NCI-H2081 (cell line): ENCODE measurements at places on chromosomes 5 and 9.

- DNase-seq = no peak
Measured at GRCh38 chr9:115117999-115118878, at the start of gene TNC. TSS of gene TNC (minus strand) at chr9:115118157. CDS start at chr9:115091018, 27,139 bp downstream.

GRCh38 chr9:132991351-132992300 lies 13.1 kb downstream of the GFI1B start:
- no peak for DNase-seq

GRCh38 chr5:168649306-168649705 lies 70.1 kb upstream of the PANK3 start:
- DNase-seq = no peak

DNA sequence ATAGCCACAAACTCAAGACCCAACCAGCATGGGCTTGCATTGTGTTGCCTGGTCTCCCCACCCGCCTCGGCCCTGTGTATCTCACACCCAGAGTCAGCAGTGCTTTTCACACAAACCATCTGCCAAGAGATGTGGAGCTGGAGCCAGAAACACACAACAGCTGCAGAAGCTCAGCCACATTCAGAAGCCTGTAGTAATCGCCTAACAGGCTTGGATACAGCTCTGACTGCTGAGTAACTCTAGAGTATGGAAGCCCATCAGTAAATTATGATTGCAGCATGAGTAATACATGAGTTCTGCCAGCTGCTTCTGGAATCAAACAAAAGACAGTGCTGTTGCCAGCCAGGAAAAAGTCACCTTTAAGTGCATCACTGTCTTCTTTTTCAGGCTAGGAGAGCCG lies 16.0 kb downstream of the TEK start:
- DNase-seq = peak; percentile 73

DNA sequence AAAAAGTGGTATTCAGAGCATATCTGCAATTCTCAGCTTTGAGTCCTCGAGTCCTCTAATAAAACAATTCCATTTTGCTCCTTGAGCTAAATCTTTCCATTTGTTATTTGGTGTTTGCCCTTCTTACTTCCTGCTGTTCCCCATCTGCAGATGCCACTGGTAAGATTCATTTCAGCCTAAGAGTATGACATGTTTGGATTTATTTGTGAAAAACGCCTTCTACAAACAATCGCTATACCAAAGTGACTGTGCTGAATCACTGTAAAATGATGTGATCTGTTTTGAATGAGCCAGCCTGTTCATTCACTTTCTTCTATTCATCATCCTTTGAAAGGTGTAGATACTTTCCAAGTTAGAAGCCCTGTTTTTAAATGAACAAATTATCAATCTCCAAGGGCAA lies 27.7 kb downstream of the KCTD16 start:
- no peak for DNase-seq

DNA sequence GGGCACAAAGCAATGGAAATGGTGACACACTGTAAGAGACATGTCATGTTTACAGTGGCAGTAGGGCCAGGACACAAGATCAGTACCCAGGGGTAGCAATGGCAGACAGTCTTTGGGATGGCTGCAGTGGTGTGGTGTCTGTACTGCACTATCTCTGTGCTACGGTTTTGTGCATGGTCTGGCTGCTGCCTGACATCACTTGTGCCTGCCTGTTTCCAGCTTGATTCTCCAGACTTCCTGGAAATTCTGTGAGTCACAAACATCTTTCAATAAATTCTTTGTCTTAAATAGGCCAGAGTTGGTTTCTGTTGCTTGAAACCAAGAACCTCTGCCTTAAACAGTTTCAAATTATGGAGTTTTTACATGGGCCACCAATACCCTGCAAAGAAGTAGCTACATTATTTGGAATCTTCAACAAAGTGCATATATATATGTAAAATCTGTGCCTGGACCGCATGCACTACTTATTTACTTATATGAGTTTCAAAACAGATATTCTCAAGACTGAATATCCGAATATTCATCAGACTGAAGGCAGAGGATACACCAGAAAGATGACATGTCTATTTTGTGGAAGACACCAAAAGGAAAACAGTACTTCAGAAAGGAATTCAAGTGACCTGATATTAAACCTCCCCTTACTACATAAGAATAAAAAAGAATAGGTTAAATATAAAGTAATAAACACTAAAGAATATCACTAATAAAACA lies 188.1 kb downstream of the RFX3 start:
- no peak for DNase-seq

- DNase-seq = no peak
Measured at GRCh38 chr5:42483472-42484154, 60.4 kb downstream of the GHR start.

DNA sequence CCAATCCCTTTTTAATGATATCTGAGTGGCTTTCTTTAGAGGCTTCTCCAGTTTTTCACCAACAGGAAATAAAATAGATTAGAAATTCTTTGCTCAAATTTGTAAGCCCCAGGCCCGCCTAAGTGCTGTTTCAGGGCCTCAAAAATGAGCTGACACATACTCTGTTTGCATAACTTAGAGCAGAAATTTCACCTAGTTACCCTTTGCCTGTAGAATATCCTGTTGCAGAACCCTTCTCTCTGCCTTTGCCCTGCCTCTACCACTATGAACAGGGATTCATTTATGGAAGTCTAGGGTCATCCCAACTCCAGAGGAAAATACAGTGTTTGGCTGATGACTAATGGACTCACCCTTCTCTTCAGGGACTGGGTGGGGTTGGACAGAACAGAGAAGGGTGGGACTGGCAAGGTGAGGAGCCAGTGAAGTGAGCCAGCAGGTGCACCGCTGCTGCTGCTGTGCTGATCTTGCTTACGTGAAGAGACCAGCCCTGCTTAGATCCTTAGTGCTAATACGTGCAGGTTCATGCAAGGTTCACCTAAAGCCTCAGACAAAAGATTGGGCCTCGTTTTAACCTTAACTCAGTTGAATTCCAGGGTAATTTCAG lies 22.8 kb downstream of the OSTF1 start:
- no peak for DNase-seq

- peak; percentile 5 for DNase-seq
Measured at GRCh38 chr5:138408023-138408422, 30.8 kb upstream of the REEP2 start.

DNA sequence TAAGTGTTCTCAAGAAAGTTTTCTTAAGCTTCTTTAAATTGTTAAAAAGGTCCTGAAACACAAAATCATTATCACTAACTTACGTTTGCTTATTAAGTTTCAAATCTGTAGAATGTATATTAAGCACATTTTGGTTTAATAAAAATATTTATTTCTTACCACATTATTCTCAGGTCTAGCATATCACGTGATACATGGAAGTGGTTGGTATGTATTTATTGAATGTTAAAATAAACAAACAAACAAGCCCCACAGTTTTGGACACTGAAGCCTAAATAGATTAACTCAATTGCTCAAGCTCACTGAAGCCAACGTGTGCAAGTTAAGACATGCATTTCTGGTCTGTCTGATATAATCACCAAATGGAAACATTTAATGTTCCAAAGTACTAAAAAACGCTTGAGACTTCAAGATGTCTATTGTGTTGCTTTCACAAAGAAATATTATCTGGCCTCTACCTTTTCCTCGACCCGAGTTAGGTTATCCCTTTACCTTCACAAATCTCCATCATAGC lies 1136.9 kb downstream of the TAF11L14 start:
- DNase-seq = no peak

DNA sequence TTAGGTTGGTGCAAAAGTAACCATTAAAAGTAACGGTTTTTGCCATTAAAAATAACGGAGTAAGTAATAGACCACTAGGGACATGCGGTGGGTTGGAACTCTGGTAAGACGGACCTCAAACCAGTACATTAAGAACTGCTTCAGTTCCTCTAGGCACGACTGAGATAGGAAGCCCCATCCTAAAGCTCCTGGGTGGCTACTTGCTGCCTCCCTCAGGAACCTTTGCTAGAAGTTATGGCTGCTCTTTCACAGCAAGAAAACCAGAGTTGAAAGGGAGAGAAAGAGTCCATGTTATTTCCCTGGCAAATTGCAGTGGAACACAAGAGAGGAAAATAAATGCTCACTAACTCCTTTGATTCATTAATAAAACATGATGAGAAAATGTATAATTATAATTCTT lies 47.6 kb downstream of the MCTP1 start:
- no peak for DNase-seq

- DNase-seq = no peak
Measured at GRCh38 chr5:100828898-100829356, 74.2 kb downstream of the ST8SIA4 start.

GRCh38 chr9:137136881-137137607 lies 1.9 kb upstream of the GRIN1 start:
- DNase-seq = no peak

DNA sequence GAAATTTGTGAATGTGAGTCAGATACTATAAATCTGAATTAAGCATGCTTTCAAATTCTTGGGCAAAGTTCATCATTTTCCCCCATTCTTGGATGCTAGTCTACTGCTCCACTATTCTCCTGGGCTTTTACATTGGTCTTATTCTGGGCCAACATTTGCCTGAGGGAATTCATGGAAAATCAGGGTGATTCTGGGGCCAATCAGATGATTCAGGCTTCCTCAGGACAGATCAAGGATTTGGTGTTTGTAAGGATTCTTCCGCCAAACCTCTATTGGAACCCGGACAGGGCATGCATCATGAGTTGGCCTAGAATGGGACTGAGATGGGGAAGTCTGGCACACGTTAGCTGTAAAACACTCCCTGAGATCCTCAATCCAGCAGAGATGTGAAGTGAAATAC lies 113.8 kb downstream of the MEF2C start:
- no peak for DNase-seq

- DNase-seq = no peak
Measured at GRCh38 chr5:122844910-122845228, 544 bp upstream of the SNX24 start.

DNA sequence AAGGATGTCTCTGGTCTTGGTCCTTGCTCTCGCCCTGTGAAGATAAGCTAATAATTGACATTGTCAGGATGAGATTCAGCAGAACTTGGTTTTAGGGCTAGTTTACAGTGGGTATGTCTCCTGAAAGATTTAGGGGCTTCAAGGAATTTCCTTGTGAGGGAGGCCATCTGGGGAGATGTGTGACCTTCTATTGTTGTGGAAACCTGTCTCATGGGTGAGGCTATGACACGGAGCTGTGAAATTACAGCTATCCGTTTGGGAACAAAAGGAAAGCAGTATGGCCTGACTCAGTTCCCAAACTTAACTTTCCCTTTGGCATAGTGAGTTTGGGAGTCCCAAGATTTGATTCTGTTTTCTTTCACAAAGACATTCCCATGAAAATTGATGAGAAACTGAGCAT lies 142.0 kb downstream of the PARP8 start:
- DNase-seq = no peak

DNA sequence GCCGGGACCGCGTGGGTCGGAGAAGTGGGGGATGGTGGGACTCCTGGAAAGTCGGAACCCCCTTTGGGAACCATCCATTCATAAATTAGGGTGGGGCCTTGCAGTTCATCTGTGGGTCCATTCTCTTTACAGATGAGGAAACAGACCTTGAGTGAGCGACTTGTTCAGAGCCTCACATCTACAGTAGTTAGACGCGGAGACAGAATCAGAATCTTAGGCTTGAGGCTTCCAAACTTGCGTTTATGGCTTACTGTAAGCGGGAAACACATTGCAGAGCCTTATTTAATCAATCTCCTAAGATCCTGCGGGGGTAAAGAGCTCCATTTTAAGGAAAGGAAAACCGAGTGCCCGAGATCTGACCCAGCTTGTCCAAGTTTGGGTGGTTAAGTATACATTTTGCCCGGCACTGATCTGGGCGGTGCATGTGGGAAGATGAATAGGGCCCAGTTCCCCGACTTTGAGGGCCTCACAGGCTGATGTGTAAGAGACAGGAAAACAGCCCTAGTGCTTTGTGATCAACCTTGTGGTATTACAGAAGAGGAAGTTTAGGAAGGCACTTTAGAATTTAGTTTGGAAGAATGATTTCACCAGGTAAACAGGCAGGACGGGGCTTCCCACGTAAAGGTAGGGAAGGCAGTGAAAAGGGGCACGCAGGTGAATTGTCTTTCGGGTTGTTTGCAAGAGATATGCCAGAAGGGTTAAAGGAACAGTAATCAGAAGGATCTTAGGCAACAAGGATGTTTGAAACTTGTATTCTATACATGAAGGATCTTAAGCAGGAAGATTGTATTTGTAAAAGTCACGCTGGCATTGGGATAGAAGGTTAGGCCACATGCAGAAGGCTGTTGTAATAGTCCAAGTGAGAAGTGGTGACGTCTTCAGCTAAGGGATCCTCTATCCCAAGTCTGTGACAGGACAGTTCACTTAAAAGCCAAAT lies 744 bp downstream of the TARS1 start:
- DNase-seq = peak; percentile 25

- DNase-seq = no peak
Measured at GRCh38 chr9:136901516-136902258, 15.4 kb downstream of the TRAF2 start.

DNA sequence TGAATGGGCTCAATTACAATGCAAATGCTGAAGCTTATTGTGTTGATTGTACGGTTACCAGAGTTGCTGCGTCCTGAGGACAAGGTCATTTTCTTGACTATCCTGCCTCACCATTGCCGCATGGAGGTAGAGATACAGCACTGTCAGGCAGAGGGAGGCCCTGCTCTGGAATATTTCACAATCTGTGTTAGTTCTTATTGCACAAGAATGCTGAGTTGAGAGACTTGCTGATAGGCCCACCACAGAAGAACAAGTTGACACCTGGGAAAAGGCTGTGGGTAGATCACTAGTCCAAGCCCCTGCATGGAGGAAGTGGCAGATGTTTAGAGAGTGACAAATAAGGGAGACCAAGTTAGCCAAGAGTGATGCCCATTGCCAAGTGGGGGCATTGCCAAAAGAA lies 344.5 kb upstream of the ITGA1 start:
- DNase-seq = no peak

DNA sequence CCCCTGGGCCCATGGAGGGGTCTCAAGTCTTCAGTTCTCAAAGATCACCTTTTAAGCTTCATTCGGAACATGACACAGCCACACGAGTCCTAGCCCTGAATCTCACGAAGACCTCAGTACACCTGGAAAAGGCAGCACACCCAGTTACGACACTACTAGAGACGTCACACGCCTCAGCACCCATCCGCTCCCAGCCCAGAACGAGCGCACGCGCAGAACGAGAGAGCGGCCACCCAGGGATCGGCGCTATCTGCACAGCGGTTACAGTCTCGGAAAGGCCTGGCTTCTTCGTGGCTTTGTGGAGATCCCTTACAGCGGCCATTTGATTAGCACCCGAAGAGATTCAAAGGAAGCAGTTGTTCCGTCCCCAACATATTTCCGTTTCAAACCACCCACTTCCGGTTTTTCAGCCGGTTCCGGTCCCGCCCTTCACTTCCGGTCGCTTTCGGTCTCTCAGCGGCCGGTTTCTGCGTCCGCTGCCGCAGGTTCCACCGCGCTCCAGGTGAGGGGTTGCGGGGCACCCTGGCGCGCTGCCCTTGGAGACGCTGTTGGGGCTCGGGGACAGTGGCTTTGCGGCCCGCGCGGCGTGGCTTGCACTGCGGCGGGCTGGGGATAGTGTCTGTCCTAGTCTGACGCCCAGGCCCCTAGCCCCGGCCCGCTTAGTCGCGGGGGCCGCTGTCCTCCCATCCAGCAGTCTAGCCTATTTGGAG lies at the start of gene UBLCP1:
UBLCP1 (plus strand) TSS at position 432 of the 710 bp plus-strand sequence. CDS start 5,626 bp downstream, outside the sequence.
- DNase-seq = peak; percentile 91

GRCh38 chr9:129334105-129334935 lies 156.3 kb upstream of the IER5L start:
- DNase-seq = peak; percentile 57

GRCh38 chr5:72653586-72653985 lies 146.4 kb upstream of the ZNF366 start:
- no peak for DNase-seq
